ENCODE measurements at places on chromosomes 5 and 9.

- DNase-seq: no peak
These were observed 70.8 kb upstream of the UNC5A start for GRCh38 chr5:176739461-176740051.

- no peak for DNase-seq
These were observed 4.0 kb downstream of the LMBRD2 start for GRCh38 chr5:36147681-36148080.

GRCh38 chr9:132384376-132384775, 22.3 kb downstream of the TTF1 start:
- no peak for DNase-seq

DNA sequence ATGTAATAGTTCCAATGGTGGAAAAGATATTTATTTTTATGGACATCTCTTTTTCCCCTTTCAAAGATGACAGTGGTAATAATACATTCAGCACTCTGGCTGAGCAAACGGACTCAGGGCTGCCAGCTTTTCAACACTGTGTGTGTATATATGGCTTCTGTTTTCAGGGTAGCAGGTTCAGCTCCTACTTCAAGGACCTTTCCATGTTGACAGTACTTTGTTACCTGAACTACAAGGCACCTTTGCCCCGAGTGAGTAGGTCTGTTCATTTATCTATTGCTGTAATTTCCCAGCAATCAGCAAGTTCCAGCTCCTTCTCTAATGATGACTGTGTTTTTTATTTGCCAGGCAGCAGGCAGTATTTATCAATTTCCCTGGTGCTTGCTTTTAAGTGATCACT, 387.4 kb upstream of the KIF2A start:
- DNase-seq: no peak

- no peak for DNase-seq
These were observed 610.9 kb downstream of the RAB3C start for GRCh38 chr5:59193616-59194319.

- no peak for DNase-seq
These were observed 26.1 kb downstream of the TUT7 start for GRCh38 chr9:86328156-86328555.

DNA sequence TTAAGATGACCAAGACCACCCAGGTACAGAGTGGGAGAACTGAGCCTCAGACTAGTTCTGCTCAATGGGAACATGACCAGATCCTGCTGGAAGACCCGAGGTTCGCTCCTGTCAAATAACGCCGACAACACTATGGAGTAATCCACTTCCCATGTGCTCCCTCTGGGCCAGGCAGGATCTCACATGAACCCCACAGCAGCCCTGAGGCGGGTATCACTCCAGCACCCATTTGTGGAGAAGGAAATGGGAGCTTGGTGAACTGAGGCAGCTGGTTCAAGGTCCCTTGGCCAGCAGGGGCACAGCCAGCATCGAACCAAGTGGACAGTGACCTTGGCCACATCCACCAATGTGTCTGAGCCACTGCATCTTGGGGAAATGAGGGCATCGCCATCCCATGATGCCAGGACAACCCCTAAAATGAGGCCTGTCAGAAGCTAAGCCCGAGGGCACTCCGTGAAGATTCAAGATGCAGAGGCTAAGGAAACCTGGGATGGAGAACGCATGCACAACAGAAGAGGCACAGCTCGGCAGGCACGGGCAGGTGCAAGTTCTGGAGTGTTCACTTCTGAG, 8.5 kb downstream of the ANKS6 start:
- DNase-seq: no peak

- DNase-seq: no peak
These were observed 72.0 kb downstream of the PDE8B start for GRCh38 chr5:77282337-77283027.

GRCh38 chr9:70392850-70393249, 21.6 kb downstream of the KLF9 start:
- DNase-seq: no peak

- DNase-seq: no peak
These were observed 1.4 kb downstream of the PHF19 start for GRCh38 chr9:120875643-120875953.

- no peak for DNase-seq
These were observed 225.0 kb upstream of the ANKRD55 start for GRCh38 chr5:56457887-56458812.

Measured in CD4-positive, alpha-beta T cell treated with Interferon gamma for 1 hour (primary cell).